Activated CD4-positive, alpha-beta T cell treated with anti-CD3 and anti-CD28 coated beads, Interleukin-10, Interleukin-2, amounts not matched to agents 100 ng/mL and 50 ng/mL, durations not matched to agents 16 hours and 8 hours (primary cell): ENCODE measurements at places on chromosomes 4 and X.
A peak's percentile ranks its signal among the peaks of the same experiment; 100 is the strongest.

DNA sequence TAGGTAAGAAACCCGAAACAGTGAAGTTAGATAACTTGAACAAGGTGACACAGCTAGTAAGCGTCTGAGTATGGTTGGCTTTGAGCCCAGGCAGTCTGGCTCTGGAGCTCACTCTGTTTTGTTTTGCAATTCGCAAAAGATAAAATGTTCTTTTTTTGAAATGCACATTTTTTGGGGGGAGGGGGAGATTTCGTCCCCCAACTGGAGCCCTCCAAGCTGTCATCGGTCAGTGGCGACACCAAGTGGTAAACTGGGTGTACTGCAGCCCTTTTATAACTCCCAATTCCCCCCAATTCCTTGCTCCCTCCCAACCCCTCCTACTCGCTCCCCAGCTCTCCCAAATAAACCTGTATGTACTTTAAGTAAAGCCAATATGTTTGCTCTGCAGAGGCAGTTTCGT lies 2.8 kb upstream of the CLCN5 start:
- DNase-seq, result peak; percentile 28

- no peak for DNase-seq
Measured at GRCh38 chr4:95318044-95318443, 230.7 kb downstream of the UNC5C start.

- DNase-seq, result no peak
Measured at GRCh38 chr4:185956544-185956940, 112.4 kb upstream of the TLR3 start.

DNA sequence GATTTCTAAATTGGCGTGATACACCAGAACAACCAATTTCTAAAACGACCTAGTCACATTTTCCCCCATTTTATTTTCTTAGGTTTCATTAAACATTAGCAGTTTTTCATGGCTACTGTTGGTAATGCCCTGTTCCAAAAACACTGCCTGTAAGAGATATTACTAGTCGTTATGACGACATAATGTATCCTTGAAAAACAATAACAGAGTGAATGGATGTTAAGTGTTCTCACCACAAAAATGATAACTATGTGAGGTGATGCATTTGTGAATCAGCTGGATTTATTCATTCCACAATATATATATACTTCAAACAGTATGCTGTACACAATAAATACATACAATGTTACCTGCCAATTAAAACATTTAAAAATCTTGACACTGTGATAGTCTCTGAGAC lies 1147.6 kb upstream of the PCDH10 start:
- no peak for DNase-seq

- DNase-seq, result no peak
Measured at GRCh38 chrX:153903991-153904957, at the start of gene AVPR2. TSS of gene AVPR2 (plus strand) at chrX:153904673. CDS start at chrX:153905146, 473 bp downstream.

GRCh38 chr4:3123181-3123671 lies 48.7 kb downstream of the HTT start:
- DNase-seq, result no peak

DNA sequence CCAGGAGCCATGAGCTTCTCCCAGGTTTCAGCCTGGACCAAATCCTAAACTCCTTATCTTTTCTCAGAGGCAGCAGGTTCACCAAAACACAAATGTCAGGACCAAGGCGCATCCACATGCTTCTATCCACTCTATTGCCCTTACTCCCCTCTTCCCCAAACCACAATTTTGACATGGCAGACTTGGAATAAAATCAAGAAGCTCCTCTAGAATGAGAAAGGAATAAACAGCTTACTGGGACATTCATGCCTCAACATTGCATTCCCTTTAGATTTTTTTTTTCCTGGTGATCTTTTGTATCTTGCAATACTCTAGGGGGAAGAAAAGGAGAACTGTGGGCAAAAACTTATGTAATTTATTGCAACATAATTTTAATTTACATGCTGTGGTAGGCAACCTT lies 119.1 kb downstream of the TSPAN5 start:
- DNase-seq, result no peak

GRCh38 chr4:71732066-71732465 lies 51.8 kb downstream of the GC start:
- no peak for DNase-seq
